Thyroid gland (tissue), 4 donors: ENCODE measurements at places on chromosomes 2 and 18. TPM values are rescaled to one million over a fixed set of nuclear protein-coding genes. Genes with fewer than 3 reads are reported as not detected.

Gene SLC66A2
- 101 TPM for total RNA-seq

Gene PCARE
- 0.11 TPM for total RNA-seq

Gene CACNB4
- 3.3 TPM for total RNA-seq

Gene TMEM200C
- total RNA-seq, result not detected

Gene ERBB4
- total RNA-seq, result 17.4 TPM

Gene ST8SIA5
- 1.2 TPM for total RNA-seq

Gene ABCA12
- not detected for total RNA-seq

Gene RAMP1
- 4.2 TPM for total RNA-seq

Gene ING5
- 76.3 TPM for total RNA-seq

Gene RPL31
- 1,406 TPM for total RNA-seq

Gene CIB4
- 0.94 TPM for total RNA-seq

Gene SKOR2
- not detected for total RNA-seq

Gene CYS1
- total RNA-seq, result 47.2 TPM

Gene PLGLB1
- 5.1 TPM for total RNA-seq

Gene AOX1
- total RNA-seq, result 47.2 TPM

Gene MPP4
- total RNA-seq, result not detected

Gene UGT1A3
- 0.67 TPM for total RNA-seq

Gene PDE11A
- 3.8 TPM for total RNA-seq

Gene SPDYA
- 3.1 TPM for total RNA-seq
